ENCODE measurements at places on chromosomes 7 and 10.

DNA sequence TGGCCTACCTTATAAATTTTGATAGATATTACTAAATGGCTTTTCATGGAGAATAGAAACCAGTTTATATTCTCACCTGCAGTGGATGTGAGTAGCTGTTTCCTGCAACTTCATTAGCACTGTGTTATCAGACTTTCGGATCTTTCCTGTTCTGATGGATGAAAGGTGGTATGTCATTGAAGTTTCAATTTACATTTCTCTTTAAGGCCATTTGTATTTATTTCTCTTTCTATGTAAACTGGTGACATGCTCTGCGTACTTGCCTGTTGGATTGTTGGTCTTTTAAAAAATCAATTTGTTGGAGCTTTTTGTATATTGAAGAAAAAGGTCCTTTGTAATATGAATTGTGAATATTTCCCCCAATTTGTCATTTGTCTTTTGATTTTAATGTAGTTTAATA is 95.8 kb upstream of the STRIP2 start:
- DNase-seq, result no peak

DNA sequence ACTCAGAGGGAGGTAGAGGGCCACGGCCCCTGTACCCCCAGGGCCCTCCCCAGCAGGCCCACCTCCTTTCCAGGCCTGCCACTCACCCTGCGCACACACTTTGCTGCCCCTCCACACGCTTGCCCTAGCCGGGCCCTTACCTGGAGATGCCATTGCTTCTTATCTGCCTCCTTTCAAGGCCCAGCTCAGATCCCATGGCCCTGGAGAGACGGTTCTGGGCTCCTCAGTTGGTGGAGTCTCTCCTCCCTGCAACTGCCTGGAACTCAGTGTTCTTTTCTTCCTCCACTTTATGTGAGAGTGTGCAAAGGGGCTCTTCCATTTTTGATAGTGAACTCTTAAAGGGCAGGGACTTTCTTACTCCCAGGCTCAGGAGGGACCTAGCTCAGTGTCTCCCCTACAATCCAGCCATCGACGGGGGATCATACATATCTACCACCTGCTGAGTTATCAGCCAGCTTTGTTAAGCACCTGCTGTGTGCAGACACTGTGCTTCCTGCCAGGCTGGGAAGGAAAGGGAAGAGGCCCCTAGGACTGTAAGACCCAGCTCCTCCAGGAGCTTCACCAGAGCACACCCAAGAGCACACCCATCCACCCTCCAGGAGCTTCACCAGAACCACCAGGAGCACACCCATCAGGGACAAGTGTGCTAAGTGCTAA is 89.3 kb upstream of the MACROH2A2 start:
- no peak for DNase-seq

DNA sequence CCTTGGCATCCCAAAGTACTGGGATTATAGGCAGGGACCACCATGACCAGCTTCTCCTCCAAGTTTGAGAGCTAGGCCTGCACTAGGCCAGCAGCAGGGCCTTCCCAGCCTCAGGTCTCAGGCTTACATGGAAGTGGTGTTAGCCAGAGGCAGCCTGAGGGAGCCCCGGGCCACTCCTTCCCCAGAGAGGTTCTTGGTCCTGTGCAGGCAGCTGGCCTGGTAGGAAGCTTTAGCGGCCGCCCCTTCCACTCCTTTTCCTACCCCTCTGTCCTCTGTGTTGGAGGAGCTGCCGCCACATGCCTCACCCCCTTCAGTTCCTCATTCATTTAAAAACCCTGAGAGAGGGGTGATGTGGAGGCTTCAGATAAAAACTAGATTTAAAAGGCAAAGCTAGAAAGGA is 40.3 kb downstream of the TSPAN15 start:
- DNase-seq, result no peak

DNA sequence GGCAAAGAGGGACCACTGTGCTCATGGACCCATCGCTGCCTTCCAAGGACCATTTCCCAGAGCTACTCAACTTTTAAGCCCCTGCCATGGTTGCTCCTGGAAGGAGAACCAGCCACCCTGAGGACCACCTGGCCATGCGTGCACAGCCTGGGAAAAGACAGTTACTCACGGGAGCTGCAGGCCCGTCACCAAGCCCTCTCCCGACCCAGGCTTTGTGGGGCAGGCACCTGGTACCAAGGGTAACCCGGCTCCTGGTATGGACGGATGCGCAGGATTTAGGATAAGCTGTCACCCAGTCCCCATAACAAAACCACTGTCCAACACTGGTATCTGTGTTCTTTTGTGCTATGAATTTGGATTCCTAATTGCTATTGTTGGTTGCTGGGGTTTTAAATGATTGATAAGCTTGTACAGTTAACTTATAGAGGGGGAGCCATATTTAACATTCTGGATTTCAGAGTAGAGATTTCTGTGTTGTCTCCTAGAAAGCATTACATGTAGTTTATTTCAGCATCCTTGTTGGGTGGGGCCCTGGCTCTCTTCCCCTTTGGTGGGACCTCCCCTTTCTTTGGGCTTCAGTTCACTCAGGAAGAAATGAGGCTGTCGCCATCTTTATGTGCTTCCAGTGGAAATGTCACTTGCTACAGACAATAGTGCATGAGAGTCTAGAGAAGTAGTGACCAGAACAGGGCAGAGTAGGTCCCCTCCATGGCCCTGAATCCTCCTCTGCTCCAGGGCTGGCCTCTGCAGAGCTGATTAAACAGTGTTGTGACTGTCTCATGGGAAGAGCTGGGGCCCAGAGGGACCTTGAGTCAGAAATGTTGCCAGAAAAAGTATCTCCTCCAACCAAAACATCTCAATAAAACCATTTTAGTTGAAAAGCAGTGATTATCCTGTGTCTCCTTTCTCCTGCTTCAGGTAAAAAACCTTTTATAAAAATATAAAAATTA is 19.4 kb downstream of the LAT2 start:
- no peak for DNase-seq

GRCh38 chr10:116873134-116873533 is 23.8 kb downstream of the ENO4 start:
- no peak for DNase-seq

DNA sequence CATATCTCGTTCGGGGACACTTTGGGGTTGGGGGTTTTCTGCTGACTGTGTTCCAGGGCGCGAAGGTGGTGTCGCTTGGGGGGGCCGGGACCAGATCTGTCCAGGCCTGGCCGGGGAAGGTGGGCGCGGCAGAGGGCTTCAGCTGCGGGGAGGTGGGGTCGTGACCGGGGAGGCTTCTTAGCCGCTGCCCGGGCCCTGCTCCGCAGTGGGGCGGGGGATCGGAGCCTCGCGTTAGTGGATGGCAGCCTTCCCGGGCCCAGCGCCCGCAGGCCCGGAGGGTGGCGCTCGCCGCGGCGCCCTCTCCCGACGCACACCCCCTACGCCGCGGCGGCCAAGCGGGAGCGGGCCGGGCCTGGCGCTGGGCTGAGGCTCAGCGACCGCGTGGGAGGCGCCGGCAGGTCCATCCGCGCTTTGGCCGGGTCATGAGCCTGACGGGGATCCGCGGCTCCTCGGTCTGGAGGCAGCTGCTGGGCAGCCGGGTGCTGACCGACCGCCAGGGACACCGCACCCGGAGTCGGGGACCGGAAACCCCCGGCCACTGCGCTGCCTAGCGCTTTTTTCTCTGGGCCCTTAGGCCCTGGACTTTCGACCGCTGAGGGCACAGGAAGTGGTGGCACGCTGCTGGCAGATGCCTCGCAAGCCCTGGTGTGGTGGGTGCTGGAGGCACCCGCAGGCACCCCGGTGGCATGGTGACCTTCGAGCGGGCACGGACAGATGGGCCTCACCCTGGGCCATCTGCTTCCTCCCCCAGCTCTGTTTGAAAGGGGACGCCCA is 1.2 kb downstream of the AGAP3 start:
- DNase-seq, result no peak

DNA sequence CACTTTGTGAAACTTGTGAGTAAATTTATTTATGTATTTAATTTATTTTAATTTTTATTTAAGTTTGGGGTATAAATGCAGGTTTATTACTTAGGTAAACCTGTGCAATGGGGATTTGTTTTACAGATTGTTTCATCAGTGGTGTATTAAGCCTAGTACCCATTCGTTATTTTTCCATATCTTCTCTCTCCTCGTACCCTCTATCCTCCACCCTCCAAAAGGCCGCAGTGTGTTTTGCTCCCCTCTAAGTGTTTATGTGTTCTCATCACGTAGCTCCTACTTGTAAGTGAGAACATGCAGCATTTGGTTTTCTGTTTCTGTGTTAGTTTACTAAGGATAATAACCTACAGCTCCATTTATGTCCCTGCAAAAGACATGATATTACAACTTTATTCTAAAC is 145.4 kb upstream of the SMIM30 start:
- no peak for DNase-seq

DNA sequence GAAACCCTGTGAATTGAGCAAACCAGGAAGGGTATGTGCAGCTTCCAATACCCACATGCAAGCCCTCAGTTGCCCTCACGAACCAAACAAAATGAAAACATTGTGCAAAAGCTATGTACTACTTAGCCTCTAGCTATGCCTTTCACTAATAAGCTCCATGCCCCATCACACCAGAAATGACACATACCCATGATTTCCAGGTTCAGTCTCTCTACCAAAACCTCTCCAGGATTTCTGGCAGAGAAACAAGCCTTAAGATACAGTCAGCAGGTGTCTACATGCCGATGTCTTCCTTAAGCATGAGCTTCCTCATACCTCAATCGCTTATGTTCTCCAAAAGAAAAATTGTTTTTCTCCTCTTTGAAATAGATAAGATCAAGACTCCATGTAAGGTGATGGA is 527.8 kb upstream of the AUTS2 start:
- no peak for DNase-seq

DNA sequence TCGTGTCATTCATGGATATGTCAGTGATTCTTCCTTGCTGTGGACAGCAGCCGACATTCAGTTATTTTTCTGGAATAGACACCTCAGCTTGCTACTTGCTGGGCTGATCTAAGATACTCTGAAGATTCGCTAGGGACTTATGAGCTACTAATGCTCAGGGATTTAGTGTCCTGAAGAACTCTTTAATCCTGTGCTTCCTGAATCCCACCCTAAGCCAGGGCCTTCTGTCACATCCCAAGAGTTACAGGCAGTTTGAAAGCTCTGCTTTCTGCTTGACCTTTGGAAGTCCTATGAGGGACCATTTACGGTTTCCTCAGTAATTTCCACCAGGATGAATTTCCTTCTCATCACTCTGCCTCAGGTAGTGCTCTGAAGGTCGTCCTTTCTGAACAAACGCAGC is at the start of gene PDE6C:
PDE6C (plus strand) TSS at position 227 of the 400 bp plus-strand sequence. CDS start 189 bp downstream, outside the sequence.
- DNase-seq, result no peak

GRCh38 chr7:158067219-158067930 is 520.2 kb downstream of the PTPRN2 start:
- no peak for DNase-seq

GRCh38 chr10:120735315-120735714 is 115.8 kb upstream of the WDR11 start:
- no peak for DNase-seq

DNA sequence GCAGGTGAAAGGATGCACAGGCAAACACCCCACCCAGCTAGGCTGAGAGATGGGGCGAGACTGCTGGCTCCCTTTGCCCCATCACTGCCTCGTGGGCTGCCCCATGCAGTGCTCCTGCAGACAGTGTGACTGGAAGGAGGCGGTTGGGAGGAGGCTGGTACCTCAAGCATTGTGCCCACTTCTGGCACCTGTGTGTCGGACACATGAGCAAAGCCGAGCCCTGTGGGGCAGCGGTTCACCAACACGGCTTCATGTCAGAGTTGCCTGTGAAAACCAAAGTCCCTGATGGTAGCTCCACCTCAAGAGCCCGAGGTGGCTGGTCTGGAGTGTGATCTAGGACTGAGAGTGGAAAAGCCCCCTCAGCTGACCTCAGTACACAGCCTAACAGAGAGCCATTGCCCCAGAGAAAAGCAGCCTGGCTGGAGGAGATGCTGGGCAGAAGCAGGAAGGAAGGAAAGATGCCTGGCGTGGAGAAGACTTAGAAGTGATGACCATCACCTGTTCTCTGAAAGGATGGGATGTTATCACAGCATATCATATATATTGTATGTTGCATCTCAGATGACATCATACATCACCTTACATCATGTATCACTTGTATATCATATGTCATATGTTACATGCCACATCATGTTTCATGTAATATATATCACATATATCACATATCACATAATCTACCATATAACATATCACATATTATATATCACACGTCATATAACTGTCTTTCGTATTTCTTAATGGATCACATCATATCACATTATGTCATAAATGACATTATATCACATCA is 75.6 kb downstream of the ADCY1 start:
- DNase-seq, result no peak

DNA sequence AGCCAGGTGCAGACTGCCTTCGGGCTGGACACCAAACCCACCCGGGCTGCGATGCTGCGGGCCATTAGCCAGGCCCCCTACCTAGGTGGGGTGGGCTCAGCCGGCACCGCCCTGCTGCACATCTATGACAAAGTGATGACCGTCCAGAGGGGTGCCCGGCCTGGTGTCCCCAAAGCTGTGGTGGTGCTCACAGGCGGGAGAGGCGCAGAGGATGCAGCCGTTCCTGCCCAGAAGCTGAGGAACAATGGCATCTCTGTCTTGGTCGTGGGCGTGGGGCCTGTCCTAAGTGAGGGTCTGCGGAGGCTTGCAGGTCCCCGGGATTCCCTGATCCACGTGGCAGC is 50.0 kb downstream of the VWA2 start:
- DNase-seq, result no peak

DNA sequence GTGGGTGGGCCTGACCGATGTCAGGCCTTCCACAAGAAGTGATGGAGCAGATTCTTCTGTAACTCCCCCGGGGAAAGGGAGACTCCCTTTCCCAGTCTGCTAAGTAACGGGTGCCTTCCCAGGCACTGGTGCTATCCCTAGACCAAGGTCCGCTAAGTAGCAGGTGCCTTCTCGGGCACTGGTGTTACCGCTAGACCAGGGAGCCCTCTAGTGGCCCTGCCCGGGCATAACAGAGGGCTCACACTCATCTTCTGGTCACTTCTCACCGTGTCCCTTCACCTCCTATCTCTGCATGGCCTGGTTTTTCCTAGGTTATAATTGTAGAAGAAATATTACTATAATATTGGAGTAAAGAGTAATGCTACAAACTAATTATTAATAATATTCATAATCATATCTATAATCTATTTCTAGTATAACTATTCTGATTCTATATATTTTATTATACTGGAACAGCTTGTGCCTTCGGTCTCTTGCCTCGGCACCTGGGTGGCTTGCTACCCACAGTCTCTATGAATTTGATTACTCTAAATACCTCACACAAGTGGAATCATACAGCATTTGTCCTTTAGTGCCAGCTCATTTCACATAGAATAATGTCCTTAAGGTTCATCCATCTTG is 1378.7 kb downstream of the XPNPEP1 start:
- no peak for DNase-seq

DNA sequence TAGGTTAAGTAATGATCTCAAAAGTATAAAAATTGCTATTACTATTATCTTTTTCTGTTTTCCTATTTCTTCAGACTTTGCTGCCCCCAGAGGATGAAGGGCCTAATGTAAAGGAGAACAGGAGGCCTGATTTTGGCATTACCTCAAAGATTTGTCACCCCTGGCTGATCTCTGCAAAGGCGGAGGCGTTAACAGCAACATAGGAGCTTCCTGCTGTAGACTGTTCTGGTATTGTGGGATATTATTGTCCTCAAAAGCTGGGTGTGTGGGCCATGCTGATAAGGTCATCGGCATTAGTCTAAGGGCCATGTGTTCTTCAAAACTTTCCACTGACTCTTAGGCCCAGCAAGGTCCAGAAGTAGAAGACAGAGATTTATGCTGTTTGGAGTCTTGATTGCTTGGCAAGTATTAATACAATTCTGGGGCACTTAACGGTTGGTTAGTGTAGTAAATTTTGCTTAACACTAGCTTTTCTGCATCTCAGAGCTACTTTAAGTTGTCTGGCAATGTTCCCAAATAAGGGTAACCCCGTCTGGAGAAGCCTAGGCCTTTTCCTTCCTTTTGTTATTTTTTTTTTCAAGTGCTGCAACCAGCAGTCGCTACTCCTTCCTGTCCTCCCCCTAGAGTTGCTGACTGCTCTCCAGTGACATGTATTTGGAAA is 14.0 kb upstream of the ENTPD1 start:
- DNase-seq, result no peak
